ENCODE measurements at places on chromosomes 2 and 18.

GRCh38 chr2:190511104-190511503 is 23.4 kb downstream of the NEMP2 start:
- no peak for DNase-seq

GRCh38 chr2:12852135-12852534 is 135.4 kb downstream of the TRIB2 start:
- DNase-seq, result no peak

DNA sequence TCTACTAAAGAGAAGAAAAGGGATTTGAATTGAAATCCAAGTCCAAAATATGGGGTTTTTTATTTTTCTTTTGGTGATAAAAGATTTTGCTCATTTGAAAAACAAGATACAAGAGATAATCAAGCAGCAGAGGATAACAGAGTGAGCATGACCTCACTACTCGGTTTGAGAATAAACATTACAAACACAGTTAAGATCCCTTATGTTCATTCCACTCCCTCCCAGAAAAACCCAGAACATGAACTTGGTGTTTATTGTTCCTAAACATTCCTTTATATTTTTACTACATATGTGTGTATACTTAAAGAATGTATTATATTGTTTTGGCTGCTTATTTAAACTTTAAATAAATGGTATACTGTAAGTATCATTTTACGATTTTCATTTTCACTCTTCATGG is 146.6 kb upstream of the CHAC2 start:
- no peak for DNase-seq

DNA sequence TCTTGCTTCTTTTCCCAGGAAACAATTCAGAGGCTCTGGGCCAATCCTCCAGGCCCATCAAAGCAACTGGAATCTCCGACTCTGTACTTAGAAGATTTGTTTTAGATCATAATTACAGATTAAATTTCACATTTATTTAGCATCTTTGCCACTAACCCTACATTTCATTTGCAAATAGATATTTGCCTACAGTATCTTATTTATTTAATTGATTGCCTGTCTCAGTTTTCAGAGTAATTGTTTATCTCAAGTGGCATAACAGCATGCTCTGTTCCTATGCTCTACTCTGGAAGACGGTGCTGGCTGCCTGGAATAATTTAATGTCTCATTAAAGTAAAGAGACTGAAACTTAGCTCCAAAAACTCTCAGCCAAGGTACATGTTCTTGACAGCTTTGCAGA is 213.4 kb downstream of the HNMT start:
- DNase-seq, result no peak

DNA sequence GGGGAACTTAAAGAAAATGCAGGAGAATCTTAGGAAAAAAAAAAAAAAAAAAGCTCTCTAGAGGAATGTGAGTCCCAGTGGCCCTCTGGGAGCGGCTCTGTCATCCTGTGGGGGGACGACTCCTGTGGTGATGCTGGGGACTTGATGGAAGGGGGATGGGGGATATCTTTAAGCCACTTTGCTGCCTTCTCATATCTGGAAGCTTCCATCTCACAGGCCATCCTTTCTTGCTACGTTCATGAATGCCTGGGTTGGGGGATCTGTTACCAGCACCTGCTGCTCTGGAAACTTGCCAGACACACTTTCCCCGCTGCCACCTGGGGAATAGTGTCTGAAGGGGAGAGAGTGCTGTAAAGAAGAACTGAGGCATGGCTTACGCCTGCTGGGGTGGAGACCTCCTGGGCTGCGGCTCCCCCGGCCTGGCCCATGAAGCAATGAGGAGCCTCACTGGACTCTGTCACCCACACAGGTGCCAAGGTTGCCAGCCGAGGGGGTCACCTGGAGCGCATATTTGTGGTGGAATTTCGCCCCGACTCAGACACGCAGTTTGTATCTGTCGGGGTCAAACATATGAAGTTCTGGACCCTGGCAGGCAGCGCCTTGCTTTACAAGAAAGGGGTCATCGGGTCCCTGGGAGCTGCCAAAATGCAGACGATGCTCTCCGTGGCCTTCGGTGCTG is 92.8 kb downstream of the RTN4 start:
- no peak for DNase-seq

GRCh38 chr2:10566018-10566417 is 117.9 kb upstream of the ODC1 start:
- no peak for DNase-seq

DNA sequence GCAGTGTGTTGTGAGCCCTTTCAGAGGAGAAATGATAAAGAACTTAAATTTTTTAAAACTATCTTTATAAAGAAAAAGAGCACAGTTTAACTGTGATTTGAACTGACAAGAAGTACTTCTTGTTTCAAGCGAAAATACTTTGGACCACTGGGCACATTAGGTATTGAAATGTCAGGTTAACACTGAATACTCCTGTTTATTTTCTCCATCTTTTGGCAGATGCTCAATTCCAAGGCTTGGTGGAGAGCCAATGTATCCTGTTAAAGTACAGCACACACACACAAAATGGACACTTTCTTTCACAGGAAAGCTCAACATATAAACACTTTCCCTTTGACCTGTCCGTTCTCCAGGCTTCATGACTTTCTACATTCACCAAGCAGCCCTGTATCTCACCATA is 32.6 kb upstream of the SP3 start:
- DNase-seq, result no peak

DNA sequence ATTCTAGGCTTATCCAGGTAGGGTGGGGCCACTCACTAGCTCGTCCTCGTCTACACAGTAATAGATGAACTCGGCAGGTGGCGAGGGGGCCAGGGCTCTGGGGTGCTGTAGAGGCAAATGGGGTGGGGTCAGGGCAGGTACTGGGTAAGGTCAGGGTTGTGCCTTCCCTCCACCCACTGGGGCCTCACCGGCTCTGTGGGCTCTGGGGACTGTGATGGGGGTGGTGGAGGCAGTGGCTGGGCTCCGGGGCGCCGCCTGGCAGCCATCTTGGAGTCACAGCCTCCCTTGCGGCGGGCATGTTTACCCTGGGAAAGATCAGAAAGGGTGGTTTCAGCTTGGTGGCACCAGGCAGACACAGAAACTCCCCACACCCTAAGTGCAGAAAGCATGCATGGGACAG is 6.4 kb downstream of the MBD1 start:
- DNase-seq, result no peak

DNA sequence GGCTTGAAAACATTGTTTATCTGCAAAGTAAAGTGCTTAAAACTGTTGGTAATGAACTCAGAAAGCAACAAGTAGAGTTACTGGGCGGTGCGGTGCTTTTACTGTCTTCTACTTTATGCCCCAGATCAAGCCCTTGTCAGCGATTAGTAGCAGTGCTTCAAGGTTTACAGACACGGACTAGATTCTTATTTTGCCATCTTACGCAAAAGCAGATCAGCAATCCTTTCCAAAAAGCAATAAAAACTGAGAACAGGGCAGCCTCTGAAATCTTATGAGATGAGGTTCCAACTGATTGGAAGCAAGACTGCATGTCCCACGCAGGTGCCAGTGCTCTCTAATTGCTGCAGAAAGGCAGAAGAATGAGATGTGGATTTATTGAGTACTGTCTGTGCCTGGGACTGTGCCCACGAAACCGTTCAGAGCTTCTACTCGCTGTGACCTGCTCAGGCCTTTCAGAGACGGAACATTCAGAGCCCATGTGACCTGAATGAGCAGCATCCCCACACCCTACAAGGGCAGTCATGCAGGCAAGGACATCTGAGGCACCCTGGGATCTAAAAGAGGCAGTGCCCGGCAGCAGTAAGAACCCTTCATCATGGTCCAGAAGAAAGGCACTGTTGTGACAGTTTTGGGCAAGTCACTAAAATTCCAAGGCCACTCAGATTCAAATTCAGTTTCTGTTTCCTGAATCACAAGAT is 15.7 kb downstream of the COL4A3 start:
- no peak for DNase-seq

- DNase-seq, result no peak
These were observed 75.6 kb downstream of the NCOA1 start for GRCh38 chr2:24566630-24567029.

DNA sequence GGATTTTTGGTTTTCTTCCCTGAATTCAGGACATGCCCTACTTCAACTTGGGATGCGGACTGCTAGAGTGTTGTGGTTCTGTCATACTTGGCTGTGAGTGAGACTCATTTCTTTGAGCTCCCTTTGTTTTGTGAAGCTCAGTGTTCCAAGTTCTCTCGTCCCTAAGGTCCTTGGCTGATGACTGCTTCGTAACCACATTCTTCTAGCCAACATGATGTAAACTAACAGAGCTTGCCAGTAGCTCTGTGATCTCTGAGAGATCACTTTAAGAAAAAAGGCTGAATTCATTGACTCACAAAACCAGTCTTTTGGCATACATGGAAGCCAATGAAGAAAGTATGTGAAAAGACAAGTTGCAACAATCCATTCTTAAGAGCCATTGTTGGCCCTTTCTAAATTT is 96.9 kb upstream of the MSTN start:
- DNase-seq, result no peak

- no peak for DNase-seq
These were observed 1.8 kb upstream of the KCNF1 start for GRCh38 chr2:10909996-10910341.

DNA sequence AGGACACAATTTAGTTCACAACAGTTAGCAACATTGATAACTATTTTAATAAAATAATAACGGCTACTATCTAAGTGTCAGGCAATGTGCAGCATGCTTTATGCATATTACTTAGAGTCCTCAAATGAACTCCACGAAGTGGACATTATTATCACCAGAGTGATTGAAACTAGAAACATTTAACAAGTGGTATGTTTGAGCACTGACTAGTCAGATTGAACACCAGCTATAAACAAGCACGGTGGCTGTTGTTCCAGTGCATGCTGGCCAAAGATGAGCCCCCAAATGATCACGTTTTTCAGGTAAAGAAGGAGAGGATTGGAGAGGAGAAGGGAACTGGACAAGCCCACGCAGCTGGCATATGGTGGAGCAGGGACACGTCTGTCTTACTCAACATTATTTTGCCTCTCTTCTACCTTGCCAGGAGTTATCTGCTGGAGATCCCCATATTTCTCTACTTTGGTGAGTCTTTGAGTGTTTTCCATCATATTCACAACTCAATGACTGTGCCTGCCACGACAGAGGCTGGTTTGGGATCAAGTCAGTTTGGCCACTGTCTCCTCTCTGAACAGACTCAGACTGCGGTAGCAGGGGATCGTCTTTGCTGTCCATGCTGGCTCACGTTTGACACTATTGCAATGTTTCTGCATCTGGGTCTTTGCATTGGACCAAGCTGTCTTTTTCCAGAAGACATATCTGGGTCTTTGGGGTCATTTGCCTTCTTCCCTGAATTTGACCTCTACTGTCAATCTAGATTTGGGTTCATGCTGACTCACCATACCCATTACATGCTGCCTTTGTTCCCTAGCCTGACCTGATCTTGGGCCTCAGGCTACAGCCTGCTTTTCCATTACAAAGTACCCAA is 66.0 kb upstream of the ACSL3 start:
- no peak for DNase-seq

GRCh38 chr18:48392268-48392667 is 16.9 kb downstream of the ZBTB7C start:
- DNase-seq, result no peak

GRCh38 chr18:24142376-24142775 is 3.5 kb downstream of the CABYR start:
- DNase-seq, result no peak

DNA sequence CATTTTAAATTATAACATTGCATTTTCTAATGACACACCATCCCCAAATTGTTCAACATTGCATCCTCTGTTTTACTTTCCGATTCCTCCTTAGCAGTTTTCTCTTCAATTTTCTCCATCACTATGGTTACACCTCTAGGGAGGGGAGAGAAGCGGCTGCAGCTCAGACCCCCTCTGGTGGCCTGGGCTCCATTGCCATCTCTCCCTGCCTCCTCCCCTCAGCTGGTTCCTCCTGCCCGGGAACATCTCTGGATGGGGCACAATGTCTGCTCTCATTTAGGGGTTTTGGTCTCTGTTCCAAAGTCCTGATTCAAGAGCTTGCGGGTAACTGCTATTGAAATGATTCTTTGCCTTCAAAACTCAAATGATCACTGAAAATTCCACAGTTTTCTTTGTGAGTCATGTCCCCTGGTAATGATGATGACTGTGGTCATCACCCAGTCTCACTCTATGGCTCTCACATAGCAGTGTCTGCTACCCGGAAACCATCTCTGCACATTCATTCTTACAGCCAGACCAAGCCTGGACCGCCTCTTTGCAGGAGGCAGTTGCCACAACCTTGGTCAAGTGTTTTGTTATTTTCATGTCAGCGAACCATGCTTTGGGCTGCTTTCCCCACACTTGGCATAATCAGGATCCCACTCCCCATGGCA is 263.9 kb downstream of the ALPK2 start:
- no peak for DNase-seq

DNA sequence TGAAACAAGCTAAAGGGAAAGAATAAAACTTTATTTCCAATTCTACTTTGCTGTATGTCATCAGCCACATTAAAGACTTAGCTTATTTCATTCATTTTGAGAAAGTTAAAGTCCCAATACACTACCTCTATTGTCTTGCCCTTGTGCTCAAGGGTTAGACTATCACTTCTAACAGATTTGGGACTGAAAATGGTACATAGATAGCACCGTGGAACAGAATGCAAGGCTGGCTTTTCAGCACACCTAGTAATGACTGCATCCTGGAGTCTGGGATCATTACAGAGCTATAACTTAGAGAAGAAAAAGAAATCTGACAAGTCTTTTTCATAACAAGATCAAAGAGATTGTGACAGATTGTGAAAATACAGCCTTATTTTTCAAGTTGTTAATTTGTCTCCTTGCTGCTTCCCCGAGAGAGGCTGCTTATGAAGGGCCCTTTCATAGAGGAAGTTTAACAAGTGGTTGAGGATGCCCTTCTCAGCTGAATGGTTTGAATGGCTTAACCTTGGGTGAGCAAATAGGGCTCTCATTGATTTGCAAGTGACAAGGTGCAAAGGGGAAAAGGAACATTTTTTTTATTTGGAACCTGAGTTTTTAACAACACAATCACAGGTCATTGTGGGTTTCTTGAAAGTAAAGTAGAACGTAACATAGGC is 371.8 kb downstream of the EPHA4 start:
- DNase-seq, result no peak

DNA sequence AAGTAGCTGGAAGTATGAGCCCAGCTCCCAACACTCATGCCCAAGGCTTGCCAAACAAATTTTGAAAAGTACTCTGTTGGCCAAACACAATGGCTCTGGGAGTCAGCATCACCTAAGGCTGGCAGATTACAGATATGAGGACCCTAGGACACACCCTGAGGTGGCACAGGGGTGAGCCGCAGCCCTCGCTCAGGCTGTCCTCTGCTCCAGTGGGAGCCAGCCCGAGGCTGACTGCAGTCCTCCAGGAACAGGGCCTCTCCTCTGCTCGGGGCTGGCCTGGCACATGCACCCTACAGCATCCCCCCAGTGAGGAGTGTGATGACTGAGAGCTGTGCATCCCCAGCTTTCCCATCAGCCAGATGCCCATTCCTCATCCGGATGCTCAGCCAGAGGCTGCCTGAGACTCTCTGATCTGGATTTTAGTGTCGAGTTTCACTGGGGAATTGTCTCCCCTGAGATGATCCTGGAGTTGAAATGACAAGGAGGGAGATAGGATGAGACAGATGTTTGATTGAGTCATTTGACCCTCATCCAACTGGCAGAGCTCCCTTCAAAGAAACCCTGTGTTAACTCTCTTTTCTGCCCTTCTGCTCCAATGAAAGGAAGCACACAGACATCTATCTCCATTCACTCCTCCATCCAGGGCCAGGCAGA is 269.3 kb upstream of the NCKAP5 start:
- no peak for DNase-seq
